Hematopoietic multipotent progenitor cell treated with erythropoietin and hydrocortisone succinate and interleukin-3 and kit ligand, for 17 days (in vitro differentiated cells): ENCODE measurements at places on chromosomes 6 and 20.
A peak's percentile ranks its signal among the peaks of the same experiment; 100 is the strongest.

- no peak for DNase-seq
These were observed 1.2 kb downstream of the DCBLD1 start for GRCh38 chr6:117483645-117484016.

GRCh38 chr6:79231666-79232065 is 2.8 kb downstream of the HMGN3 start:
- DNase-seq = no peak

GRCh38 chr20:1033751-1034414 is 31.8 kb upstream of the RSPO4 start:
- no peak for DNase-seq

DNA sequence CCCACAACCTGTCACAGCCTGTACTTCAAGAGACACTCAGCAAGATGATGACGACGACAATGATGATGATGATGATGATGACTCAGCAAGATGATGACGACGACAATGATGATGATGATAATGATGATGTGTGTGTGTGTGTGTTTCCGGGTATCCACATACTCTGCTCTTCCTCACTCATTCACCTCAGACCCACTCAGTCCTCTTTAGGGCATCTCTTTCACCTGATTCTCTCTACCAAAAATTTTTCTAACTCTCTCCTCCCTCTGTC is 1.2 kb upstream of the EIF6 start:
- no peak for DNase-seq

DNA sequence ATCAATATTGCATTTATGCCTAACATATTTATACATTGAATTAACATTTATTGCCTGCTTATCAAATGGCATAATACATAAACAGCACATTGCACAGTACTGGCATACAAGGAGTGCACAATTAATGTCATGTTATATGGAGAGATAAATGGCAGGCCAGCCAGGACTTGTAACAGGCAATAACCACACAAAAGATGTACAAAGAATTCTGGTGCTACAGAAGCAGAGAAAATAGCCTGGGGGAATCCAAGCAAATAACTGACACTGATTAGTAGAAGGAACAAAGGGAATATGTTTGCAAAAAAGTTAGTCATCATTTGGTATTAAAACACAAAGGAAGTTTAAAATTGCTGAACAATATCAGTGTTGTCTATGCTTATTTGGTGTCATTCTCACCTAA is 27.3 kb downstream of the COL21A1 start:
- DNase-seq = no peak

GRCh38 chr6:118558464-118559217 is 10.5 kb downstream of the PLN start:
- no peak for DNase-seq

GRCh38 chr6:144292372-144292771 is 7.2 kb downstream of the UTRN start:
- no peak for DNase-seq

DNA sequence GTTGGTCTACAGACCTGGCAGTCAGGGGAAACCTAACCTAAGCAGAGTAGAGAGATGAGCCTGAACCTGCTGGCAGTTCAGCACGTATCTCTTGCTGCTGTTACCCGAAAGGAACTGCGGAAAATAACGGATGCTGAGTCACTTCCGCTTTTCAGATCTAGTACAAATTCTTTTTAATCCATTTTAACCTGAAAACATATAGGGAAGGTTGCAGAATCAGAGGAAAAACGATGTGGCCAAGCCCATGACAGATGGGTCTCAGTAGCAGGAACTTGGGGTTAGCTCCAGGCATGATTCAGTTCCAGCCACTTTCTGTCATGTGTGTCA is 351.9 kb upstream of the PRND start:
- no peak for DNase-seq

DNA sequence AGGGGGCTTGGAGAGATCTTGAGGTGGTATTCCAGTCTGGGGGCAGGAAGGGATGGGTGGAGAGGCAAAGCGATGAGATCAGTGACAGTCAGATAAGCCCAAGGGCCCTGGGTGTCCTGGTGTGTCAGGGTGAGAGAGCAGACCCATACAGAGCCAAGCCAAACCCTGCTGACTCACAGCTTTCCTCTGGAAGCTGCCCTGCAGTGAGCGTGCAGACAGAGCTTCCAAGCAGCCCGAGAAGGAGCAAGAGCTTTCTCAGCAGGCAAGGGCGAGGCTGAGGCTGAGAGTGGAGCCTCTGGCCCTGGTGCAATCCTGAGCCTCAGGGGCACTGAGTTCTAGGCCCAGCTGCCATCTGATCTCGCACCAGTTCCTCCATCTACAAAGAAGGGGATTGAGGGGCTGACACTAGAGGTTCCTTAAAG is 91.1 kb upstream of the HIVEP1 start:
- no peak for DNase-seq

GRCh38 chr20:33732166-33732970 is 572 bp downstream of the ZNF341 start:
- no peak for DNase-seq

DNA sequence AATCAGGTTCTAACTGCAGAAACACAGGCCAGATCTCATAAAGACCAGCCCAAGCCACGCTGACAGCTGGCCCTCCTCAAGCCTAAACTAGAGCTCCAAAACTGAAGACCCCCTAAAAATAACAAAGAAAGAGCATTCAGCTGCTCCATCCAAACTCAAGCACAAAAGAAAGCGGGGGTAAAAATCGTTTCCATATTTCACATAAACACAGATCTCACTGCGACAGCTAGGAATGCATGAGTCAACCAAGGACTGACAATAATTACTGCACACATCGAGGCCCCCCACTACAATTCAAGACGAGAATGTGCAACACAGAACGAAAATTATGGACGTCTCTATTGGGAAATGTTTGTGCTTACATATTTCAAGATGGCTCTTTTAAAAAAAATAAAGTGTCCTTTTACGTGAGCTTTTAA is 31.1 kb downstream of the CNKSR3 start:
- DNase-seq = no peak

GRCh38 chr20:33091147-33091546 is 11.7 kb downstream of the BPIFB4 start:
- no peak for DNase-seq

DNA sequence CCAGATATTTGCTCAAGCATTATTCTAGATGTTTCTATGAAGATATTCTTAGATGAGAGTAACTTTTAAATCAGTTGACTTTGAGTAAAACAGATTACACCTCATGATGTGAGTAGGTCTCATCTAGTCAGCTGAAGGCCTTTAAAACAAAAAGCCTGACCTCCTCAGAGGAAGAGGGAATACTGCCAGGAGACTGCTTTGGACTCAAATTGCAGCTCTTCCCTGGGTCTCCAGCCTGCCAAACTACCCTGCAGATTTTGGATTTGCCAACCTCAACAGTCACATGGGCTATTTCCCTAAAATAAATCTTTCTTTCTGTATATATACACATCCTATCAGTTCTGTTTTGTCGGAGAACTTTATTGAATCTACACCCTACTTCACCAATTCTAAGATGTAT is 182.5 kb upstream of the TENT5A start:
- no peak for DNase-seq

GRCh38 chr6:43753570-43754183 is 16.3 kb upstream of the VEGFA start:
- no peak for DNase-seq

- no peak for DNase-seq
These were observed 59.9 kb downstream of the MDGA1 start for GRCh38 chr6:37637562-37638413.

DNA sequence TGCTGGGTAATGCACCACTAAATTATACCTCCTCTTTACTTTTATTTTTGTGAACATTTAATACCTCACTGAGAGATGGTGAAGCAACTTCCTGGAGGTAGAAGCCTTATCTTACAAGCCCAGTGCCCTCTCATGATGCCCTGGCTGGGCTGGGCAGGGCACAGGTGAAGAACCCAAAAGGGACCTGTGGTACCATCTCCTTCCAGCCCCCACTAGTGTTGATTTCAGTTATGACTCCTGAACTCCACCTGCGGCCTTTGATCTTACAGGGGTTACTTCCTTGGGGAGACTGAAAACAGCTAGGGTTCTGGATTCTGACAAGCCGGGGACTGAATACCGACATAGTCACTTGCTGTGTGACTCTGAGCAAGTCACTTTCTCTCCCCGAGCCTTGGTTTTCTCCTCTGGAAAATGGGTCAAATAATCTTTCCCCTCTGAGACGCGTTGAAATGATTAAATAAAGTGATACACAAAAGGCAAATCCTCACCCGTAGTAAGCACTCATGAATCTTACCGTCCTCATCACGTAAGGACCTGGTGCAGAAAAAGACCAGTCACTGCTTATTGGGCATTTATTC is 1.2 kb downstream of the SLC13A3 start:
- no peak for DNase-seq

- peak; percentile 63 for DNase-seq
These were observed 8.7 kb upstream of the GTF3C6 start for GRCh38 chr6:110949679-110950285.

DNA sequence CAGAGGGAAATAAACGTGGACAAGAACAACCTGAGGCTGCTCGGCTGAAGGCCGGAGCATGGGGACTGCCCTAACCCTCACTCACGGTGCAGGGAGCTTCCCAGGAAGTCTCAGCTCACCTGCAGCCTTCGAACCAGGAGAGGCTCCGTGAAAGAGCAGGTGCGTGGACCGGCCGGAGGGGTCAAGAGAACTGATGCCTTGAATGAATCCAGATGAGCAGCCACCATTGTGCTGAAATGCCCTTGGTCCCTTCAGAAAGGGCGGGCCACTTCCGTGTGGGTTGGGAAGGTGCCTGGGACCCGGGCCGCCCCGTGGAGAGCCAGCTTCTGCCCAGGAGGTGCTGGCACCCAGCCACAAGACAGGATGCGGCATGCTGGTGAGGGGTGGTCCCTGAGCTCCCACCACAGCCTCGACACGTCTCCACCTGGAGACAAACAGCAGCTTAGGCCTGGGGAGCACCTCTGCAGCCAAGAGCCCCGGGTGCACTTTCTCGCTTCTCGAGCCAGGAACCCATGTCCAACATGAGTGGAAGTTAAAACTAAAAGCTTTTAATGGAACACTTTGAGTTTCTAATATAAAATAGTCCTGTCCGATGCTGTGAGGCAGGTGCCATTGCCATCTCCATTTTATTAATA is 83.5 kb downstream of the TTLL2 start:
- DNase-seq = no peak

DNA sequence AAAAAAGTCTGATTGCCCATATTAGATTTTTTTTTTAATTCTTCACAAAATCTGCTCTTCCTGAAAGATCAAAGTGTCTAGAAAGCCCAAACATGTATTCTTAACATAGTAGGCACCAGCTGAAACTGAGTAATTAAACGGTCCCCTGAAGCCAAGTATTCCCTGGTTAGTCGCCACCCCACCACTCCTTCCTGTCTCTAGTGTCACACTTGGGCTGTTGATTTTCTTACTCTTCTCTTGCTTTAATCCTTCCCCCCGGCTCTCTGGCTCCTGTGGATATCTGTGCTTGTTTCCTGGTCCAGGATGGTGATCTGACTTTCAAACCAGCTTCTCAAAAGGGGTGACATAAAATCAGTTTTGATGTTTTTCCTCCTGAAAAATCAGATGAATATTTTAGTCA is 162.9 kb downstream of the QKI start:
- no peak for DNase-seq

DNA sequence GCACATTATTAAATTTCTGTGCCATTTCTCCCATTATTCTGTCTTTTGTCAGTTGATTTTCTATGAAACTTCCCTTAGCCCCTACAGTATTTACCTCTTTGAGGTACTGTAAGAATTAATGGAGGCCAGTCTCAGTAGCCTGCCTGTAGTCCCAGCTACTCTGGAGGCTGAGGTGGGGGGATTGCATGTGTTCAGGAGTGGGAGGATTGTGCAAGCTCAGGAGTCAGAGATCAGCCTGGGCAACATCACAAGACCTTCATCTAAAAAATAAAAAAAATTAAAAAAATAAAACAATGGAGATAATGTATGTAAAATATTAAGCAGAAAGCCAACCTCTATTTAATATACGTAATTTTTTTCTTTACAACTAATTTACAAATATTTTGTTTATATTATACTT is 77.8 kb downstream of the OR2B2 start:
- DNase-seq = peak; percentile 10

DNA sequence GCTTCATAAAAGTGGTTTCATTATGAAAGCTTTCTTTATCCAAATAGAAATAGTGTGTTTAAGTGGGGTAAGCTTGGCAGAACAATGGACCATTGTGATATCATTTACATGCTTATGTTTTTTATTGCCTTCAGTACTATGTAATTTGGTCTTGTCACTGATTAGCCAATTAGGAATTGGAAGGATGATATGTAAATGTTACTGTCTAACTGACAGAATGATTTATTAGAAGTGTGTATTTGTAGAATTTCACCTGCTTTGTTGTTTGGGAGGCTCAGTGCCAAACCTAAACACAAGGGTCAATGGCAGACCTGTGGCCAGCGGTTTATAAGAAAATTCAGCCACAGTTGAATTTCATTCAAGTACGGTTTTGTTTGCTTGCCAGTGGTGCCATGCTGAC is 39.0 kb downstream of the AIG1 start:
- DNase-seq = no peak

DNA sequence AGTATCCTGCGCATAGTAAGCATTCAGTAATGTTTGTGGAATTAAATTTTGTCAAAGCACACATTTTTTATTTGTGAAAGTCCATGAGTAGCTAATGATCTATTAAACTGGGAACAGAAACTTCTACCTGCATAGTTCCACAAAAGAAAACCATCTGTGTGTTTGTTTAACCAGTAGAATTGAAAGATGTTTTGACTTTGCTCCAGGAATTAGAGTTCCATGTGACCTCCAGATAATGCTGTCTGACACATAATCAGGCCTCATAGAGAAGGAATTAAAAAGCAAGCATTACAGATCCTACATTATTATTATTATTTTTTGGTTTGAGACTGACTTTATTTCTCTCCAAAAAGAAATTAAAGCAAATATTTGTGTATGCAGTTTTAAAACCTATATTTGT is 126.5 kb downstream of the PACRG start:
- no peak for DNase-seq

GRCh38 chr6:19845266-19846041 is 8.3 kb downstream of the ID4 start:
- DNase-seq = no peak

GRCh38 chr6:43283905-43284304 is 14.2 kb upstream of the SLC22A7 start:
- DNase-seq = no peak

GRCh38 chr6:170224694-170225660 is 65.9 kb downstream of the DLL1 start:
- DNase-seq = no peak

GRCh38 chr20:55239269-55239668 is 763.9 kb downstream of the DOK5 start:
- DNase-seq = no peak

- DNase-seq = peak; percentile 57
These were observed 37.3 kb upstream of the BTN3A2 start for GRCh38 chr6:26327450-26328264.

DNA sequence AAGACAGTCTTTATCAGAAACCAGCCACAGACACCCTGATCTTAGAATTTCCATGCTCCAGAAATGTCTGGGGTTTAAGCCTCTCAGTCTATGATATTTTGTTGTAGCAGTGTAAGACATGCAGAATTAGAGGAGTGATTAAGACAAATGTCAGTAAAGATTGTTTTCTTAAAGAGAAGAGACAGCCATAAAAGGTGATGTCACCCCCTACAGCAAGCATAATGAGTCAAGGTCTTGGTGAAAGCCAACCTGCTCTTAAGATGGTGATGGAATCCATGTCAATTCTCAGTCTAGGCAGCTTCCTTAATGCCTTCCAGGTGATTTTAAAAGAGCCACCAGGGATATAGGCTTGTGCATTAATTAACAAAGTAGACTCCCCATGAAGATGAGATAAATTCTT is 849.9 kb upstream of the EPHA7 start:
- DNase-seq = no peak
